ENCODE measurements at places on chromosomes 16 and 17. TPM values are rescaled to one million over a fixed set of nuclear protein-coding genes. Genes with fewer than 3 reads are reported as not detected.
A peak's percentile ranks its signal among the peaks of the same experiment; 100 is the strongest.

IRX3 gene
- 33.0 TPM for total RNA-seq

TMEM235 gene
- total RNA-seq = not detected

- DNase-seq = no peak
These were observed 64.4 kb upstream of the RASL10B start for GRCh38 chr17:35666967-35667532.

DNA sequence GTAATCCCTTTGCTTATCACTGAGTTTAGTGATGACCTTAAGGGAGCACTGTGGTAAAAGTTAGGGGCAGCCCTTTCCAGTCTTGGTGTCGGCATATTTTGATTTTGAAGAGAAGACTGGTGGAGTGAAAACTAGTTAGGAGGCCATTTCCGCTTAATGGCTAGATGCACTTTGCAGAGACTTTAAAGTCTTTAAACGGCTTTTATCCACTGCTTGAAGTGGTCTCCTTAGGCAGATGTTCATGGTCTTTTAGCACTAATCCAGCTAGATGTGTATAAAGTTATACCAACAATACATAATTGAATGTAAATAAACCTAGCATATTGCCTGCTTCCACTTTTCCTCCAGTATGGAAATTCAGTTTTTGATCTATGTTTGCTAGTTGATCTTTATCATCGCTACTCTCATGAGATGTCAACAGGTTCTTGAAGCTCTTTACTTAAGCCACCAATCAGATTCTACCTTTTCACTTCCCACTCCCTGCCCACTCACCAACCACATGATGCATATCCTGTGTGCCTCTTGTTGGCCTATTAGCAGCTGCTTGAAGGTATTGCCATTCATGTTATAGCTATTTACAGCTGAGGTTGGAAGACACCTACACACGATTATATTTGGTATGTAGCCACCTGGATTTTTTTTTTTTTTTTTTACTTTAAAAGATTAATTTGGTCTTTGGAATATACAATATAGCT, 132.0 kb downstream of the NLK start:
- no peak for DNase-seq

GRCh38 chr16:1812732-1813163, 13.9 kb downstream of the HAGH start:
- peak; percentile 32 for DNase-seq

Measured in neural crest cell (in vitro differentiated cells).